ENCODE measurements at places on chromosomes 6 and 20.

DNA sequence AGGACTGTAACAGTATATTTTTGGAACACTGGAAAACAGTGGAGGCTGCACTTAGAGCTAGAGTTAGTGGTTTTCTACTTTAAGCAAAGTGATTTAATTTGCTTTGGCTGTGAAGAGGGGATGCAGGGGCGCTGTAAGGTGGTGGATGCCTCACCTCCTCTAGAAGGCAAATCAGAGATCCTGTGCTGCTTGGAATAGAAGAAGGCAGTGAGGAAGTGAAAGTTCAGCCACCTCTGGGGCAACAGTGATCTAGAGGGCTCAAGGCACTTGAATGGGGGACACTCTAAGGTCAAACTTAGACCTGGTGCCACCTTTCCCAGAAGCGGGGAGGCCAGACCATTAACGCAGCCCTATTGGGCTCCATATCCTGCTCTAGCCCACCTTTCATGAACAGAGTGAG, 19.0 kb upstream of the SNRPB2 start:
- no peak for ATAC-seq

DNA sequence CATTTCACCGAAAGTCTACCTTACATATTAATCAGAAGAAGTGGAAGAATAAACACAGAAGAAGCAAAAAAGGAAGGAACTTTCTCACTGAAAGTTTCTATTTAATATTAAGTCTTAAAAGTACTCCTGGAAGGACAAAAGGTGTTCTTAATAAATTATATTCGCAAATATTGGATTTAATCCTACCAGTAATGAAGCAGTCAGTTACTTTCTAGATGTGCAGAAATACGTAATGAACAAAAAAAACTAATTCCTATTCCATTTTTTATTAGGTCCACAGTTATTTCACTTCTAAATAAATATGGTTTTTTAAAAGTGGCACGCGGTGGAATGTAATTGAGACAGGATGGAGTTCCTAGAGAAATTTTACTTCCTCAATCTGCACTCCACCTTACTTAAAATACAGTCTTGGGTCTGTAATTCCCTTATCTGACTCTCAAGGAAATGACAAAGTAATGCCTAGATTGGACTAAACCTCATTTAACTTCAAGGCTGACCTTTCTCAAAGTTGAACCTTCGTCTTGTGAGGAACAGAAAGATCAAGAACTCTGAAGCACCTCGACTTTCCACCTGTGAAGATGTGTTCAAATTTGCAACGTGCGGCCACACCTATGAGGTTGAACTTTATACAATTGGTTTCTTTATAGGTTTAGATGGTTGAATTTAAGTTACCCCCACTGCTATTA, 1.1 kb upstream of the TRAM2 start:
- no peak for ATAC-seq

DNA sequence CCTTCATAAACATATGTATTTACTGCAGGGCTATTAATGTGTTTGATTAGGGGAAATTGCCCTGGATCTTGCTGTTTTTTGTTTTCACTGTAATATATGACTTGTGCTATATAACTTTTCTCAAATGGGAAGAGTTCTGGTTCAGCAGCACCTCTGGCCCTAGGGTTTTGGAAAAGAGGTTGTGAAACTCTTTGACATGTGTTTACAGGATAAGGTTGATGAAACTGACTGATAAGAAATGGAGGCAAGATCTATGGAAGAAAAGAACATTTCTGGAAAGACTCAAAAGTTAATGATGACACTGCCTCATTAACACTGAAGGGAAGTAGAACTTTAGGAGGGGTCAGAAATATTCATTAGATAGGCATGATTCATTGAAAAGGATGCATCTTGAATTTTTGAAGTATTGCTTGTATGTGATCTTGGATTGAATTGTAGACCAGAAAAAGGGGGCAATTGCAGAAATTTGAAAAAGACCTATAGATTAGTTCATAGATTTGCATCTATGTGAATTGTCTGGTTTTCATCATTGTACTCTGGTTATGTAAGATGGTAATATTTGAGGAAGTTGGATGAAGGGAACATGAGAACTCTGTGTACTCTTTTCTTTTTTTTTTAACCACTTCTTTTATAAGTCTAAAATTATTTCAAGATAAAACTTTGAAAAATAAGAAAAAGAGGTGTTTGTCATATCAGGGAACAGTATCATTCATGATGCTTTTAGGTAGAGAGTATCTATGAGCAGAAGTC, 54.0 kb downstream of the UTRN start:
- no peak for ATAC-seq

DNA sequence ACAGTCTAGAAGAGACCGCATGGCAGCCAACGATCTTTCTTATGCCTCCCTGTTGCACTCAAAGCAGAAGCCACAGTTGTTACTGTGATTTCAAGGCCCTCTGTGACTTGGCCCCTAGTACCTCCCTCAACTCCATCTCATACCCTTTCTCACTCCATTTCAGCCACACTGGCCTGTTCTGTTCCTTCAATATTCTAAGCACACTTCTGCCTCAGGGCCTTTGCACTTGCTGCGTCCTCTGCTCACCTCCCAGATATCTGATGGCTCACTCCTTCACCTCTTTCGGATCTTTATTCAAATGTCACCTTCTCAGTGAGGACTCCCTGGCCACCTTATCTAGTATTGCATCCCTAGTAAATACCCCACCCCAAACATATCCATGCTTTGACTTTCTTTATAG, 29.4 kb upstream of the CCN6 start:
- ATAC-seq, result no peak

GRCh38 chr6:15949982-15950381, 178.9 kb upstream of the MYLIP start:
- ATAC-seq, result no peak

GRCh38 chr6:80223743-80224212, 117.3 kb downstream of the BCKDHB start:
- ATAC-seq, result no peak

DNA sequence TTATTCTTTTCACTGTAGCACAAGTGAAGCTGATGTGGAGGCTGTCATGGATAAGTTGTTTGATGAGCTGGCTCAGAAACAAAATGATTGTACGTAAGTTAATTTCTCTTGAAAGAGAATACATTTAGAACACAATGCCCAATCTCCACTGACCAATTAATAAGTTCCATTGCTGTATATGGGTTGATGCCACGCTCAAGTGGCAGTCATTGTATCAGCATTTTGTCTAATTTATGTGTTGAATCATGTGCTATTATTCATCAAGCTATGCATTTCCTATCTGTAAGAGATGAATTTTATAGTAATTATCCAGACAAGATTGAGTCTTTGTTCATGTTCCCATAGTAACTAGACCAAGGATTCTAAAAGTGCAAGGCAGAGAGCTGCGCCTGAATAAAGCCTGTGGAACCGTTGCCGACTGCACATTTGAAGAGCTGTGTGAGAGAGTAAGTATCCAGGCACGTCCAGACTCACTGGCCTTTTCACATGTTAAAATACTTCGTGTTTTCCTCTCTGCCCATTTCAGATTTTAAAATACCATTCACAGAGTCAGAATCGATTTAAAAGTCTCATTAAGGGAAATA, 83.8 kb upstream of the FOXO3 start:
- ATAC-seq, result no peak

DNA sequence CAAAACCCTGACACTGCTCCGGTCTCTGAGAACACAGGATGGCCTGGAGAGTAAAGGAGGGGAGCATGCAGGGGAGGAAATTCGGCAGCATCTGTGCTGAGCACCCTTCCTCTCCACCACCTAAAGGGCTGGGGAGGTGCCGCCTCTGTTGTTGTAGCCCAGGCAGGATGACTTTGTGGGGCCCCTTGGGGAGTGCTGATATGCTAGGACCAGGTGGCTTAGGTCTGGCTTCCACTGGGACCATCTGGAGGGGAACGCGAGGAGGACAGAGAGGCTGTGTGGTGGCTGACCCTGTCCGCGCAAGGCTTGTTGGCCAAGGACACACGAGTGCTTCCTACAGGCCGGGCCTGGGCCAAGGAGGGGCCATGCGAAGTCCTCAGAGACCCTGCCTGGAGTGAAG, 9.9 kb upstream of the RPS6KA2 start:
- ATAC-seq, result no peak

- peak; percentile 87 for ATAC-seq
Observed at GRCh38 chr6:159979136-159979874, 10.4 kb downstream of the IGF2R start.

DNA sequence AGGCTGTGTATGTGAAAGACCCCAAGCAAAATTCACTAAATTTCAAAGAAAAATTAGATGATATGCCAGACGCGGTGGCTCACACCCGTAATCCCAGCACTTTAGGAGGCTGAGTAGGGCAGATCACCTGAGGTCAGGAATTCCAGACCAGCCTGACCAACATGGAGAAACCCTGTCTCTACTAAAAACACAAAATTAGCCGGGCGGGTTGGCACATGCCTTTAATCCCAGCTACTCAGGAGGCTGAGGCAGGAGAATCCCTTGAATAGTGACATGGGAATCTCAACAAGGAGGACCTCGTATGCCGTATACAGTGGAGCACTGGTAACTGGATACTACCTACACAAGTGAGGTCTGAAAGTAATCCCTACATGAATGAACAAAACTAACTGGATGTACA, 92.7 kb upstream of the JARID2 start:
- no peak for ATAC-seq

DNA sequence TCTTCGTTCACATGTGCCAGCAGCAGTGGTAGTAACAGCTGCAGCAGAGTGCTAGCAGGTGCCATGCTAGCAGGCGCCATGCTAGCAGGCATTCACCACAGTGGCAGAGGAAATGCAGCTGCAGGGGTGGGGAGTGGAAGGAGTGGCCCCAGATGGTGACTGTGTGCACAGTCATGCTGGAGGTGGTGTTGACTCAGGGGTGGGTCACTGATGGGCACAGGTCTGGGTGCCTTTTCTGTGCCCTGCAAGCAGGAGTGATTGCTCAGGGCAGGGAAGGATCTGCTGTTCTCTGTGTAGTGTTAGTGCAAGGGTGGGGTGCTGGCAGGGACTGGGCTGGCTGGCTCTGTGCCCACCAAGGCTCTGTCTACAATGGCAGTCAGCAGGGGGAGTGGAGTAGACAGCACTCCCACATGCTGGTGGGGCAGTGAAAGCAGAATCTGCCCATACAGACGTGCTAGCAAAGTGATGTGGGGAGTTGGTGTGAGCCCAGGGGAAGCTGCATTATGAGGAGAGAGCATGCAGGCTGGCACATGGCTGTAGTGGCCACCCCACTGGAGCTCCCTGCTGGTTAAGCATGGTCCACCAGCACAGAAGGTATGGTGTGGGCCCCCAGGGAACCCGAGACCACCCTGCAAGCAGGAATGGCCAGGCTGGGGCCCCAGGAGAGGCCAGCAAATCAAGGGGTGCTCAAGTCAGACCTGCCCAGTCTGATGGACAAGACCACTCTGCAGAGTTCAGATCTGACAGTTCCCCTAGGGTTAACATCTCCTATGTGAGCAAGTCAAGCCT, 11.4 kb upstream of the TSPYL4 start:
- ATAC-seq, result peak; percentile 68

DNA sequence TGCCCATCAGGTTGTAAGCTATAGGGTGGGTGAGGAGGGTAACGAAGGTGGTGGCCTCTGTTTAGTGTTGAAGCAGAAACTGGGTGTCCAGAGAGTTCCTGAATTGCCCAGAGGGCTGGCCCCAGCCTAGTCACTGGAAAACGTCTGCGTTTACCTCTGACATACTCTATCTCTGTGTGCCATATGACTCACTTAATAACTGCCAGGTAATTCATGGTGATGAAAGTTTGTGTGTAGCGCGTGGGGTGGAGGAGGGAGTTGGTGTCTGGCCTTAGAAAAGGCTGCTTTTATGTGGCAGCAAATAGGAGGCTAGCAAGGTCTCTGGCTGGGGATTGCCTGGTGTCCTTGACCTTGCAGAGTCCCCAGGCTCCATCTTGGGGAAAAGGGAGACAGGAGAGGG, 47.3 kb downstream of the SLC35D3 start:
- no peak for ATAC-seq

DNA sequence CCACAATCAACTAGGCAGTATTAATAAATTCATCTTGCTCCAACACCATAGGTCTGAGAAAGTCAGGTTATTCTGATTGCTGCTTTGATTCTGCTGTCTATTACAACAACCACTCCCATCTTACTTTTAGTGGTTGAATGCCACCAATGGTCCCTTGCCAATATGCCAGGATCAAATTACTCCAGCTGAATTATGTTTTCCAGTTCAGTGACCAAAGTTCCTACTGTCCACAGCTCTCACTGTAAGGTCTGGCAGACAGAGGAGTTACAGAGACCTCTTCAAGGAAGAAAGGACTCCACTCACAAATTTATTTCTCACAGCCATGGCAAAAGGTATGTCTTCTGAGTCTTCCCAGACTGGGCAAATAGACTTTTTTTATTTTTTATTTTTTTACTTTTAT, 557.0 kb downstream of the HAO1 start:
- no peak for ATAC-seq

GRCh38 chr20:45968081-45968671, 3.8 kb downstream of the ZNF335 start:
- ATAC-seq, result no peak

DNA sequence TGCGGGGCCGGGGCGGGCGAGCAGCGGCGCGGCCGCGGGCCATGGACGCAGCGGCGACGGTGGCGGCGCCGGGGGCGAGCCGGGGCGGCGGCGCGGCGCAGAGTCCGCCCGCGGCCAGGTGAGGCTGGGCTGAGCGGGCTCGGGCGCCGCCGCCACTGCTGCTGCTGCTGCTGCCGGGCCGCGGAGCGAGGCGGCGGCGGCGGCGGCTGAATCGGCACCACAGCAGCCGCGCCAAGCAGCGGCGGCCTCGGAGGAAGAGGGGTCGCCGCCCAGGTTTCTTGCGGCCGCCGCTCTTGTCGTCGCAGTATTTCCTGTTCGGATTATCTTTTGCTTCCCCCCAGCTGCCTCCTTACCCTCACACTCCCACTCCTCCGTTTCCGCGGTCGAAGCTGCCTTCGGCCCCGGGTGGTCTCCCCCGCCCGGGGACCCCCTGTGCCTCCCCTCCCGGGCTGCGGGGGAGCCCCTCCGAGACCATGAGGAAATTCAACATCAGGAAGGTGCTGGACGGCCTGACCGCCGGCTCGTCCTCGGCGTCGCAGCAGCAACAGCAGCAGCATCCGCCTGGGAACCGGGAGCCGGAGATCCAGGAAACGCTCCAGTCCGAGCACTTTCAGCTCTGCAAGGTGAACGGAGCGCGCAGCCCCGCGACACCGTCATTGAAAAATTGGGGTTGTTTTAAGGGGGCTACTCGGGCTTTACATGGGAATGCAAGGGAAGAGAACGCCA, at the start of gene STXBP5:
STXBP5 (plus strand) TSS at position 358 of the 726 bp plus-strand sequence; CDS start at position 474, 116 bp downstream.
- peak; percentile 18 for ATAC-seq

GRCh38 chr20:38094373-38094891, 60.9 kb downstream of the RPRD1B start:
- peak; percentile 98 for ATAC-seq

DNA sequence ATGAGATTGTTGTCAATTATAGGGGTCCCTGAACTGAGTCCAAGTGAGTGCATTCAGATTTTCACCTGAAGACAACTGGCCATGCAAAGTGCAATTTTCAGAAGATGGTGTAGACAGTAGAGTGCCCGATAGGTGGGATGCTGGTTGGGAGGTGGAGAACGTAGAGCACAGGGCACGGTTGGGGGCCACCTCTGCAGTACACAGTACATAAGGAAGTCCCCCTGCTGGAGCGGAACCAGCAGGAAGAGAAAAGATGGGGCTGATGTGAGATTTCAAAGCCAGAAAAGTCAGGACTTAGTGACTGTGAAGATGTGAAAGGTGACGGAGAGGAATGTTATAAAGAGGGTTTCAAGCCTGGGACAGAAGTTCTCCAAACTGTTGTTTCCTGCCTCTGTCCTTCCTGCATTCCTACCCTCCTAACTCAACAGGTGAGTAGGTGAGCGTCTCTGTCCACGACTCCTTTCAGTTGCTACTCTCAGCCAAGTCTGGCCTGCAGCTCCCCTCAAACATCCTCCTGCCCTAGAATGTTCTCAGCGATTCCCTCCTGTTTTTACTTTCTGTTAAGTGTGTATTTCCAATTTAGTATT, 330.8 kb downstream of the PRL start:
- no peak for ATAC-seq
